ENCODE measurements at places on chromosomes 2 and 18. TPM values are rescaled to one million over a fixed set of nuclear protein-coding genes. Genes with fewer than 3 reads are reported as not detected.

DNA sequence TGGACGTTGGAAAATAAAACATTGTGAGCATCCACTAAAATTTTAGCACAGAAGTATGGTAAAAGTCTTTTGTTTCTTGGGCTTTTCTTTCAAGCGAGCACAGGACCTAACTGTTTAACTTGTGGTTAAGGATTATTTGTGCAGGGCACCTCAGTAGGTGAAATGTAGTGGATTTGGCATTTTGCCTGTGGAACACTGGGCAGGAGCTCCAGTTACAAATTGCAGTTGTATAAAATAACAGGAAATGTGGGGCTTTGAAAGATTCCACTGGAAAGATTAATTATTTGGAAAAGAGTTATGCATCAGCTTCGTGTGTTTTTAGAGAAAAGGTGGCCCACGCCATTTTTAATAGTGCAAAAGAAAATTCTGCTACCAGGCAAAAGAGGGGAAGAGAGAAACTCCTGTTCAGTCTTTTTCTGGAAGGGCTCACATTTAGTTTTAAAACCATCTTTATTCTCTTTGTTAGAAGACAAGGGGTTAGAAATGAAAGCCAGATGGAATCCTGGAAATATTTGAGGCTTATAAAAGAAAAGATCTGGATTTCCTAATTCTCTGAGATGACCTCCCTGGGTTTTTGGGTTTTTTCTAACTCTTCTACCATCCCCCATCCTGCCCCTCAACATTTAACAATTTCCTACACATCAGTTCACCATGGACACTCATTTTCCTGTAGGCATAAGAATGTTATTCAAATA lies 144.3 kb upstream of the SERTAD2 start:
- no peak for DNase-seq

DNA sequence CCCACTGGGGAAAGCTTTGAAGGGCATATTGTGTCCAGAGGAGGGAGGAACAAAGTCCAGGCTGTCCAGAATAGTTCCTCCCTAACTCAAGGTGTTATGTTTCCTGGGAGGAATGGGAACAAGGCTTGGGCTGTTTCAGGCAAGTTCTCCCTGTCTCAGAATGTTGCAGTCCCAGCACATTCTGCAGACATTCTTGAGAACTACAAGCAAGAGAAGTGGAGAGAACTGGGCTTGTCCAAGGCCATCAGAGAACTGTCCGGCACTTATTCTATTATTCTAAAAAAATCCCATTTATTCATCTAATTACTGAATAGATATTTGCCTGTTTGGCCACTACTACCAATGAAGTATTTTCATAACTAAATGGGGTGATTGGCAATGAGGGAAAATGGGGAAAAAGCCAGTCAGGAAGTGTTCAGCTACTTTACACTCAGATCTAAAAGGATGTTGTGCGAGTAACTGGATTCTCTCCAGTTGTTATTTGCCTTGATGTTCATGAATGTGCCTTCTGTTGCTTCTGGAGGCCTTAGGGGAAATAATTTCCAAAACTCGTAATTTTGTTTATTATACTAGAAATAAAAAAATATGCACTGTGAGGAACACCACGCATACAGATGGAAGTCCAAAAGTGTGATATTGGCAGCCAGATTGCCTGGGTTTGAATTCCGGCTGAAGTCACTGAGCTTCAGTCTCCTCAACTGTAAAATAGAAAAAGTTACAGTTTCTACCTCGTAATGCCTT lies 300.1 kb upstream of the RND3 start:
- no peak for DNase-seq

- no peak for DNase-seq
Measured at GRCh38 chr2:20064841-20065240, 13.4 kb upstream of the LAPTM4A start.

DNA sequence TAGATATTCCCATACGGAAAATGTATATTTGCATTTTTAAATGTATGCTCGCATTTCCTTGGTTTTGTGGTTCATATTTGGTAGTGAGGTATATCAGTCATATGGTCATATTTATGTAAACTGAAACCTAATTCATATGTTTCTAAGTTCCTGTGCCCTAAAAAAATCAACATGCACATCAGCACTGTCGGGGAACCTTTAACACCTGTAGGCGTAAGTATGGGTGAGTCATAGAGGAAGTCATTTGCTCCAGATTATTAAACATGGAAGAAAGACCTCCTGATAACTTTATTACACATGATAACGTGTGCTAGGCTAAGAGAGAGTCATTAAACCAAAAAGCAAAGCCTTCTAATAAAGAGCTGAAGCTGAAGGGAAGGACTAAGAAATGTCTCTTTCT lies 437.7 kb downstream of the NRXN1 start:
- peak; percentile 17 for DNase-seq

DNA sequence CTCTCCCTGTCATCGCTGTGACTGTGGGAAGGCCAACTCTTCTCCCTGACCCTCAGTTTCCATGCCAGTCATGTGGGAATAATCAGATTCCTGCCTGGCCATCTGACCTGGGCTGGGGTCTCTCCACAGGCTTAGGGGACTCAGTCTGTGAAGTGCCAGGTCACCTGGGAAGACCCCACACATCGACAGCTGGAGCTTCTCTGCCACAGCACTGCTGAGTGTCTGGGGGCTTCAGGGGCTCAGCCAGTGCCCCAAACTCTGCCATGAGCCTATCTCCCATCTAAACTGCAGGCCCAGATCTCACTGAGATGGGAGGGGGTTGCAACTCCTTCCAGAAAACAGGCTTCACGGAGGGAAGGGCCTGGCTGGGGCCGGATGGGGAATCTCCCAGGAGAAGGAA lies 42.0 kb upstream of the OTOS start:
- DNase-seq: no peak

DNA sequence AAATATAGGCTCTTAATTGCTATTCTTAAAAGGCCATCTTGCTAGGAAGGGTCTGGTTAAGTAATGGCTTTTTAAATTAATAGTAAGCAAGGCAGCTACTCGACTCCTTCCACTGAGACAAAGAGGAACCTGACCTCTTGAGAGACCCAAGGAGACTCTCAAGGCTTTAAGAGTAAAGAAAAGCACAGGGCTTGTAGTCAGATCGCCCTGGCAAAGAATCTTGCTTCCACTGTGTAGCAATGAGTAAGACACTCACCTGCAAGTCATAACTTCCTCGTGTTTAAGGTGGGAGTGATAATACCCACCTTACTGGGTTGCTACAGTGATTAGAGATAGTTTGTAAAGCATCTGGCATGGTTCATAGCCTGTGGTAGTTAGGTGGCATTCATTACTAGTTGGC lies 274.5 kb downstream of the TSN start:
- DNase-seq: no peak

DNA sequence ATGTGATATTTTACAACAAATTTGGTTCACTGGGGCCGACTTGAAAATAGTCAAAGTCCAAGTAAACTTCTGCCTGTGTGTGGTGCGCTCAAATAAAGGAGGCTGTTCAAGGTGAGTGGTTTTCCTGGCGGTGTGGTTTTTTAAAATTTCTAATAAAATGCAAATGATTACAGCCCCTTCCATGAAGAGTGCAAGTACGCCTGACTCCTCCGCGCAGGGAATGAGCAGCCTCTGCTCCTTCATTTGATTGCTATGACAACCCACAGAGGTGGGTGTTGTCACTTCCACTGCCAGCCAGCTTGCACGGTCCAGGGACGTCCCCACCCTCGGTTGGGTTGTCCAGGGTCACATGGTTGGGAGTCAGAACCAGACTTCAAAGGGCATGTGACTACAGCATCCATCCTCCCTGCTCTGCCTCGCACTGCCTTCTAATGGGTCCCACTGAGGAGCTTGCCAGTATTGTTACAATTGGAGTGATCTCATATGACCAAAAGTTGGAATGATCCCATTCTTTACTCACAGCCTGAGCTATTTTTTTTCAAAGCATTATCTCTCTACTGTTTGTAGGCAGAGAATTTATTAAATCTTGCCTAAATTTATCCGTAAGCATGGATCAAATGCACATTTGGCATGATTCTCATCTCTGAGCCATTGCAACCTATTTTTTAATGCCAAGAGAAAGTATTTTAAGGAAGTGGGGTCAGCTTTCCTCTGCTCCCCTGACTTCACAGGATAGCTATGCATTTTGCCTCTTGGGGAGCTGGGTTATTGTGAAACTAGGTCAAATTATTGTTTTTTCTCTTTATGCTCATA lies 121.3 kb downstream of the AGAP1 start:
- no peak for DNase-seq

APLF gene
- 2.0 TPM for polyA plus RNA-seq

CREG2 gene
- polyA plus RNA-seq: 4.3 TPM

CYP27C1 gene
- polyA plus RNA-seq: 2.0 TPM

AKAIN1 gene
- polyA plus RNA-seq: 0.12 TPM

ZNG1B gene
- polyA plus RNA-seq: 38.4 TPM

All from large intestine (tissue), 12 donors.